Neural progenitor cell (in vitro differentiated cells): ENCODE measurements at places on chromosomes 16 and 17.

- peak; percentile 95 for DNase-seq
Observed at GRCh38 chr17:41812381-41813151, at the start of gene FKBP10. TSS of gene FKBP10 (plus strand) at chr17:41813004. CDS start at chr17:41813035, 31 bp downstream.

- peak; percentile 45 for DNase-seq
Observed at GRCh38 chr17:15261802-15262290, 3.3 kb downstream of the PMP22 start.

GRCh38 chr17:74757502-74757901 lies 9.1 kb downstream of the NHERF1 start:
- no peak for DNase-seq

GRCh38 chr16:23371368-23371767 lies 69.3 kb downstream of the SCNN1B start:
- peak; percentile 16 for DNase-seq

GRCh38 chr17:80614332-80615047 lies 69.9 kb downstream of the RPTOR start:
- no peak for DNase-seq

GRCh38 chr16:46927273-46927672 lies 43.1 kb downstream of the GPT2 start:
- no peak for DNase-seq

DNA sequence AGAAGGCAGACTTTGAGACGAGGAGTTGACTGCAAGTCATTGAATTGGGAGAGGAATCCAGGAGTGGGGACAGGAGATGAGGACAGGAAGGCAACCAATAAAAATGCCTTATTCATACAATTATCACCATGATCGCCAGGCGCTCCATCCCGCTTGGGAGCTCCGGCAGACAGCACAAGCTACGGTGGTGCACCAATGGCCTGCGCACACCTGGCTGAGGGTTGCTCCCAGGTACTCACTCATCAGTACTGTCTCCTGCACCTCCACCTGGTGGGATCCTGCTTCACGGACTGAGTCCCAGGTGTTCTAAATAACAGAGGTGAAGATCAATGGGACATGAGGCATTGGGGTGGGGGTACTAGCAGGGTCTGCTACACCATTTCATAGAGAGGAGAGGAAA lies 160.0 kb upstream of the TNRC6C start:
- DNase-seq = no peak

DNA sequence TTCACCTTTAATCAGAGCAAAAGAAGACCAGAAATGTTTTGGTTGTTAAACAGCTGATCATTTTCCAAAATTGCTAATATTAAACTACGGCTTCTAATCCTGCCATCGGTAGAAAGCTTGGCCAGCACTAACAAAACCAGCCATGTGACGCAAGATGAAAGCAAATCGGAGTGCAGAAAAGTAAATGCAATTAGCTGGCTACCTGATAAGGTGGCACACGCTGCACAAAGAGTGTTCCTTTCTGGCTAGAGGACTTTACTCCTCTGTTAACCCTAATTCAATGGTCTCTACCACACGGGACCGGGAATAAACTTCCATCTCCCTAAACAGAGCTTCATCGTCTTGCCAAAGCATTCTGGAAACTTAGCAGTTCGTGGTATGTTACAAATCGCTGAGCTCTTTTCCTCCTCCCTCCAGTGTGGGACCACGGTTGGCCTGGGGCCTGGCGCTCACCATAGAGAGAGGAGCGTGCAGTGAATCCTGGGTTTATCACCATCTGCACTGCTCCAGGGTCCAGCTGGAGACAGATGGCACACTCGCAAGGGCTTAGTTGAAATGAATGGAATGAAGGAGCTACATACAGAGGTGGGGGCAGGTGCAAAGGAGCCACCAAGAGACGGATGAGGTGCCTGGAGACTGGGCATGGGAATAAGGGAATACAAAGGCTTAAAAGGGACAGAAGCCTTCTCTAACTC lies 10.1 kb upstream of the COG1 start:
- DNase-seq = no peak

GRCh38 chr16:3952737-3953131 lies 72.2 kb upstream of the CREBBP start:
- DNase-seq = peak; percentile 53

- DNase-seq = no peak
Observed at GRCh38 chr16:17557949-17558348, 87.2 kb upstream of the XYLT1 start.
